ENCODE measurements at places on chromosomes 11 and 22. TPM values are rescaled to one million over a fixed set of nuclear protein-coding genes. Genes with fewer than 3 reads are reported as not detected.

DNA sequence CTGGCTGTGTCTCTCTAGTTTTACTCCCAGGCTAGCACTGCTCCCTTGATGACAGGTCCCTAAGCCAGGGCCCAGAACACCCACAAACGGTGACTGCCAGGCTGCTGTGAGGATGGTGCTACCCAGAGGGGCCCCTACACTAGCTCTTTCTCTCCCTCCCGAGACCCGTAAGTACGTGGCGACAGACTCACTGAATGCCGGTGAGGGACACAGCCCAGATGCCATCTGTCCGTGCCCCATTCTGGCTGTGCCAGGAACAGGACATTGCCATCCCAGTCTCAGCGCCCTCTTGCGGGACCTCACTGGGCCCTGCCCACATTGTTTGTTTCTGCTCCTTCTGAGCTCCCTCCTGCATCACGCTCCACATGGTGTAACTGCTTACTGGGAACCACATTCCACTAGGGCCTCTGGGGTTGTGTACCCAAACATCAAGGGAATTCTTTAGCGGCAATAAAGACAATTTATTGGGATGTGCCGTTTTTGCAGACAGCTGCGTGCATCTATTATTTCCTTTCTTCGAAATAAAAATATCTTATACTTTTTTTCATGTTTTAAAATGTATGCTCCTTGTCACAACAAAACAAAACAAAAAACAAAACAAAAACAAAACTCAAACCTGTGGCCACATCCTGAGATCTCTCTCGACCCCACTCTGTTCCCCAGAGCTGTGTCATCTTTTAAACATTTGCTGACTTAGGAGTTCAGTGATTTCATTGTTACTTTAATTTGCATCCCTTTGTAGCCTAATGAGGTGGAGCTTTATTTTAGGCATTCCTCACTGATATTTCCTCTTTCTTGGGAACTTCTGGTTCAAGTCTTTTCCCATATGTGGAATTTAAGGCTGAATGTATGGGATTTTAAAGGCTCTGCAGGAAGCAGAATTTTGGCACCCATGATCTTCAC, 4.4 kb upstream of the TPCN2 start:
- no peak for ATAC-seq

The TST gene
- 8.2 TPM for total RNA-seq

DNA sequence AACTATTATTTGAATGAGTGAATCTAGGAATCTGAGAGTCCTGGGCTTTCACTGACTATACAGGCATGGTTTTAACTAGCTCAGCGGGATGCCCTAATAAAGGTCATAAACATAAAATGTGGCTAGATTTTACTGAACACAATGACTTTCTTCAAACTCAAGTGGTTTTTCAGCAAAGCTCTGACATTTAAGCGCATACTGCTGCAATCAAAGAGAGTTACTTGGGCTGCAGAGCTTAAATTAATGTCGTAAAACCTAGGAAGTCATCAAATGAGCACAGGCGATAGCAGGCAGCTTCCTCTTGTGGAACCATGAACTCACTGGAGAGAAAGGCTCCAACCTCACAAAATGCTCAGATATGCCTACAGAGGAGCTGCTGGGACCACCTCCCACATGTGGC, 6.7 kb downstream of the CSNK2A3 start:
- no peak for ATAC-seq

The MICAL2 gene
- total RNA-seq: 127 TPM

DNA sequence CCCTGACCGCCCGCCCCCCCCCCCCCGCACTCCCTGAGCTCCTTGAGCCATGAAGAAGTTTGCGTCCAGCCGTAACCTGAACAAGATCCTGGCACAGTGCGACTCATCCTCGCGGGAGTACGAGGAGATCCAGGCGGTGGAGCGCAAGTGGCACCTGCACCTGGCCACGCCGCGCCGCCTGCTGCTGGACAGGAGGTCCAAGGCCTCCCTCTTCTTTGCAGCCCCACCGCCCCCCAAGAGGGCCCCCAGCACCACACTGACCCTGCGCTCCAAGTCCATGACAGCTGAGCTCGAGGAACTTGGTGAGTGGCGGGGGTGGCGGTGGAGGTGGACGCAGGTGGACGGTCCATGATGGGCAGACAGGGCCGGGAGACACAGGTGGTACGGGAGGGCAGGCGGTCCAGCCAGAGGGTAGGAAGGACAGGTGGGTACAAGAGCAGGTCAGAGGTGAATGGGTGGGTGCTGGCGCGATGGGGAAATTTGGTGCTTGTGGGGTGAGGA, 32.1 kb upstream of the ACR start:
- no peak for ATAC-seq

The ARHGAP20 gene
- total RNA-seq: not detected

The ANGPTL5 gene
- total RNA-seq: not detected

The SCGB1A1 gene
- total RNA-seq: not detected

DNA sequence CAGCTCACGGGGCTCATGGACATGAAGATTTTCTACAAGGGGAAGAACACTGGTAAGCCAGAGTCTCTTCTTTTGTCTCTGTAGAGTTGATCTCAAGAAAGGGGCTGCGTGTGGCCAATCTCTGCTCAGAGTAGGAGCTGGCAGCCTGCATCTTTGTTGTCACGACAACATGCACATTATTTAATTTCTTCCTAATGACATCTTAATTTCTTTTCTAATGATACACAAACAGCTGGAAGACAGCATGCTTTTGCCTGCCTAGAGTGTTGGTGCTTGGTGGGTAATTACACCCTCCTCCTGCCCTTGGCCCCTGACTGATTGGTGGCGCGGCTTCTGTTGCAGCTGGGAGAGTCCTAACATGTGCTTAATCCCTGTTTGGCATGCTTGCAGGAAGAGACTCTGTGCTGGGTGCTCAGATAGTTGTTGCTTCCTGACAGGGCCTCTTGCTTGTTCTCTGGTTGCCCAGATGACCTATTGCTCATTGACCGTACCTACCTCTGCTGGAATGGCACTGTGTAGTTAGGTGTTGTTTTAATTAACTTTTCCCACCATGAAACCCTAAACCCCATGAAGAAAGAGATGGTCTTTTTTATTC, 106.9 kb upstream of the SORL1-AS1 start:
- ATAC-seq: no peak

- no peak for ATAC-seq
These were observed 9.3 kb upstream of the CEP295 start for GRCh38 chr11:93652161-93652597.

DNA sequence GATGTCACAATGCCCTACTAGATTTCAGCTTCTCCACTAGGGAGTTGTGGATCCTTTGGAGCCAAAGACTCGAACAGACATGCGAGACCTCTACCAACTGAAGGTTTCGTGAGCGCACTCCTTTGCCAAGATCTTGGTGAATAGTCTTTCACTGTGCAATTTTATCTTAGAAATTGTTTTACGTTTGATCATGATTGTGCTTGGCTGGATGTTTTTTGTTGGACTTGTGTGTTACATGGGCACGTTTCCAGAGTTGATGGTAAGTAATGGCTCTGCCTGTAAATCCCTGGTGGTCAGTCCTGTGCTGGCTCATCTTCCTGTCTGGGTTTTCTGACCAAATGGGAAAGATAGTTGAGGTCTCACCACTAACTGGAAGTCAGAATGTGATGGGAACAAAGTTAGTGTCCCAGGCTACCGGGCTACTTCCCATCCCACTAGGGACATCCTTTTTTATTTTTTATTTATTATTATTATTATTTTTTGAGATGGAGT, at the start of gene MISFA:
Gene MISFA (plus strand): TSS at position 51 of the 492 bp plus-strand sequence. CDS start 140 bp downstream, at position 191.
- no peak for ATAC-seq

DNA sequence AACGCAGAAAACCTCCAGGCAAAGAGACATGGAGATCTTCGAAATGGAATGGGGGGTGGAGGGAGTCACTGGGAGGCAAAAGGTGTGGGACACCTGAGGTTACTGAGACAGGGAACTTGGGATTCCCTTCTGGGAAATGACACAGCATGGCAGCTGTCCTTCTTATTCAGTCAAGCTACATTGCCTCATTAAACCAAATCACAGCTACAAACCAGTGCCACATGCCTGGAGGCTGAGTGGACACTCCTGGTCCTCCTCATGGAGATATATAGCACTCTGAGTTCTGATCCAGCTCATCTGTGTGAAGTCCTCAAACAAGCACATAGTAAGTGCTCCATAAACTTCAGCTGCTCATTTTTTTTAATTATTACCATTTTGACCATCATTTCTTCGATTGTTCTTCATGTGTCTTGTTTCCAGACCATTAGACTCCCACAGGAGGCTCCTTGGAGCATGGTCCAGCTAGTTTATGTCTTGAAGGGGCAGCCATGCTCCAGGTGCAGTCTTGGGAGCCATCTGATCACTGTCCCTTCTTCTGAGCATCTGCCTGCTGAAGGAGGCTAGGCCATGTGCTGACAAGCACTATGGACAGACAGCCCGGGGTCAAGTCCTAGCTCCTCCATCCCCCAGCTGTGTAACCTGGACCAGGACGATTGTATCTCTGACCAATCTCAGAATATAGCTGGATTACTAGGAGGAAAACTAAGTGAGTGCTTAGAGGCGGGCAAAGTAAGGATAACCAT, 9.7 kb upstream of the FXYD2 start:
- ATAC-seq: no peak

DNA sequence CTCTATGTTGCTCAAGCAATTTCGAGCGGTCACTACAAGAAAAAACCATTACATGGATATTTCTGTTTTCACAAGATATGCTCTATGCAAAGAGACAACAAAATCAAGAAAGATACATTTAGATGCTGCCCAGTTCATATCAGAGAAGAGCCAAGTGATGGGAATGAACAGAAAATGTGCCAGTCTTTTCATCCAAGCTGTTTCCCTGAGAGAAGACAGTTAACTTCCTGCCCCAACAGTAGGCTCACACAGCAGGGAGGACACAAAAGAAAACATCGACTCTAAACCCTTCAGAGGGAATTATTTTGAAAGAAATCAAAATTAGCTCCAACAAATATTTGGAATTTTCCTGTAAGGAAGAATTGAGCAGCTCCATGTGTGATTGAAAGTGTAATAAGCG, 11.6 kb downstream of the JAML start:
- ATAC-seq: no peak

The KCNQ1 gene
- total RNA-seq: 7.0 TPM

DNA sequence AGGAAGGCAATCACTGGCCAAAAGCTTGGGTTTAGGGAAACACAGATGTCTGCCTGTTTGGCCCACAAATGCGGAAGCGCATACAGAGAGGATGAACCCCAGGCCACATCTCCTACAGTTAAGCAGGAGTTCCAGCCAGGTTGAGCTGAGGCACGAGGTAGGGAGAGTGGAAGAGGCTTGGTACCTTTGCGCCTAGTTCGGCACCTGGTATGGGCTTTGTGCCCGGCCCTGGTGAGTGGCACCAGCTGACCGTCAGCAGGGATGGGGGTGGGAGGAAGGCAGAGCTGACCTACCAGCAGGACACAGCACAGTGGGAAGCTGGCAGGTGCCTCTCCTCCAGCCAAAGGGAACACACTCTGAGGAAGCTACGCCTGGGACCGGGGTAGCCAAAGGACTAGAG, 57.6 kb downstream of the KCNC1 start:
- no peak for ATAC-seq

DNA sequence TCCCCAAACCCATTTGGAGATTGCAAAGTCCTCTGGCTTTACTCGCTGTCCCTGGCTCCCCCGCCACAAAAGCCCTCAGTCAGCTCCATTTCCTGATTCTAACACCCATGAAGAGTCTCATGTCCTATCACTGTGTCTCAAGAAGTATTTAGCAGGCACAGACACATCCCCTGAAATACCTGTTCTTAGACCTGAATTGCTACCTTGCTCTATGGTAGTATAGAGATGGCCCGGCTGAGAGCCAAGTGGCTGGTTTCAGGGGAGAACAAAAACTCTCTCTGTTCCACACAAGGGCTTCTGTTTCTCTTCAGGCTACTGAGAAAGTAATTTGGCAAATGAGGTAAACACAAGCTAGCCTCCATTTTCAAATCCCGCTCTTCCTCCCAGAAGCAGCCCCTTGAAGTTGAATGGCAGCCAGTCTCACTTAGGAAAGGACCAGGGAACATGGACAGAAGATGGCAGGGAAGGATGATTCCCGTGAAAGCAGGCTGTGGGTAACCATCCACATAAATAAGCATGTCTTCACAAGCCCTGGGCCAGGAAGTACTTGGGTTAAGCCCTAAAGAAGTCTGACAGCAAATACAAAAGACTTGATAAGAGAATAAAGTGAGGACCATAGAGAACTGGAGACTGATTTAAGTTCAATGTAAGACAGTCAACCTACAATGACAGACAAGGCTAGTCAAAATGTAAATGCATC, 137.8 kb downstream of the C11orf58 start:
- ATAC-seq: no peak

- ATAC-seq: no peak
These were observed 57.8 kb downstream of the OTOG start for GRCh38 chr11:17604915-17605233.

DNA sequence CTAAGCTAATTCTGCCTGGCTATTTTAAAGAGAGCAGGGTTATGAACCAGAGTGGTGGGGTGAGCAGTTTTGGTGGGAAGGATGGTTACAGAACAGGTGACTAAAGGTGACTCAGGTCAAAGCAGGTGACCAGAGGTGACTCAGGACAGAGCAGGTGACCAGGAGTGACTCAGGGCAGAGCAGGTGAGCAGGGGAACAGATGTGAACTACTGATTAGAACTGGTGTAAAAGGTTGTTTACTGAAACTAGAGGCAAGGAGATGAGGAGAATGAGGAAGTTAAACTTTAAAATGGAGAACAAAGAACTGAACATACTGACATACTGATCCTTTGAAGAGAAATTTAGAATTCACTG, 15.4 kb upstream of the HYLS1 start:
- ATAC-seq: no peak

- ATAC-seq: no peak
These were observed 64.7 kb upstream of the LIN7C start for GRCh38 chr11:27571154-27571810.

DNA sequence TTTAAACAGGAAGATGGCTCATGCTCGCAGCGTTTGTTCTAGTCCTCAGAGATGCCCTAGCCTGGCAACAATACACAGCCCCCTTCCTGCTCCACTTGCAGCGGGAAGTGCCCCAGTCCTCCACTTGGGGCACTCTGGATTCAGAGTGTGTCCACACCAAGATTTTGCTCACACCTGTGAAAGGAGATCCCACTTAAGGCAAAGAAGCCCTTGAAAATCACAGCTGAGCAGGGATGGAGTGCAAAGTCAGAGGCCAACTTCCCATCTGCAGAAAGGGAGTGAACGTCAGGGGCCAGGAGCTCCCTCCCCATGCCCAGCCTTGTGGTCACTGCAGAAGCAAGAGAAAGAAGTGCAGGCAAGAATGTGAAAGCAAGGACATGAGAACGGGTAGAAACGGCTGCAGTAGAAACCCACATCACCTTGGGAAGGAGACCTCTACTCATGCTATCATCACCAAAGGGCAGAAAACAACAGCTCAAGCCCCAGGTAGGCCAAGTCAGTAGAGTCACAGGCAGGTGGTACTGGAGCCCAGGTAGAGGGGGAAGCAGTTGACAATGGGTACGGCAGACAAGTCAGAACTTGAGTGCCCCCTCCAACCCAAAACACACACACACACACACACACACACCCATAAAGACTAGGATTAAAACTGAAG, 157.4 kb downstream of the BUD13 start:
- ATAC-seq: no peak

GRCh38 chr22:49566141-49566541, 261.5 kb downstream of the BRD1 start:
- ATAC-seq: no peak

All from activated T-helper 17 cell treated with anti-CD3 and anti-CD28 coated beads, Interleukin-2, amount 50 U/mL, for 72 hours (primary cell).